ENCODE measurements at places on chromosomes 6 and 20. TPM values are rescaled to one million over a fixed set of nuclear protein-coding genes. Genes with fewer than 3 reads are reported as not detected.

- DNase-seq = no peak
These were observed 20.7 kb downstream of the FOXO3 start for GRCh38 chr6:108581237-108581931.

DNA sequence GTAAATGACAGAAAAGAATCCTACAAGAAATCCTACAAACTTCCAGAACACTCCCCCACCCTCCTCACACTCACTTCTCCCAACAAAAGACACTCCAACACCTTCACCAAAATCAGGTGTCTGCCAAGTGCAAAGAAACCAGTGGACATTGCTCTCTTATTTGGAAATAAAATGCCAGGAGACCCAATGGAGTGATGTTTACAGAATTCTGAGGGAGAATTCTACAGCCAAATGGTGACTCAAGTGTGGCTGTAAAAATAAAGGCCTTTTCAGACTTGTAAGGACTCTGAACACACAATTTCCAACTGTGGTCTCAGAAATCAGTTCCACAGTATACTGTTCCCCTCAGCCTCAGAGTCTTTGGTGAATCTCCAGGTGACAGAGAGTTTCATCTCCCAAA lies 109.6 kb upstream of the CARMIL1 start:
- DNase-seq = no peak

DNA sequence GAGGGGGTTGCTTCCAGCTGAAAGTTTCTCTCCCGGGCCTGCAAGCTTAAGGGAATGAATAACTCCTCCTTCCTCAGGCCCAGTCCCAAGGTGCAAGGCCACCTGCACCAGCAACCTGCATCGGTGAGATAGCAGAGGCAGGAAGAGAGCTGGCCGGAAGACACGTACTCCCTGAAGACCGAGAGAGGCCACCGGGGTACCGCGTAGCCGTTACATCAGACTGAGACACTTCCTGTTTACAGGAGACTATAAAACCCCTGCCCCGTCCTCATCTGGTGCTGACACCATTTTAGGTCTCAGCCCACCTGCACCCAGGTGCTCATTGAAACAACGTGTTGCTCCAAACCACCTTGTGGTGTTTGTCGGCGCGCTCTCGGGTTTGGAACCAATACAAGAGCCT lies 60.5 kb upstream of the PRND start:
- DNase-seq = no peak

DNA sequence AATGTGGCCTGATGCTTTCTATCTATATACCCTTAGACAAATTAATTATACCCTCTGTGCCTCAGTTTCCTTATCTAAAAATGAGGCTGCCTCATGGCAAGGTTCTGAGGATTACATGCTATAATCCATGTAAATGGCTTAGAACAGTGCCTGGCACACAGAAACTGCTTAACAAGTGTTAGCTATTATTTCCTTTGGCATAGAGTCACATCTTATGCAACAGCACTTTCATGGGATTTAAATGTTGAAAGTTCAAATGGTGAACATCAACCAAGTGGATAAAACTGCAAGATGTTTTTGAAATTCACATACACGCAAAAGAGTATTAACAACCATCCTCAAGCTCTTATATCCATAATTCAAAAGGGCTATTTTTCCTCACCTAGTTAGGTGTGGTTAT lies 202.8 kb upstream of the JAG1 start:
- DNase-seq = no peak

DNA sequence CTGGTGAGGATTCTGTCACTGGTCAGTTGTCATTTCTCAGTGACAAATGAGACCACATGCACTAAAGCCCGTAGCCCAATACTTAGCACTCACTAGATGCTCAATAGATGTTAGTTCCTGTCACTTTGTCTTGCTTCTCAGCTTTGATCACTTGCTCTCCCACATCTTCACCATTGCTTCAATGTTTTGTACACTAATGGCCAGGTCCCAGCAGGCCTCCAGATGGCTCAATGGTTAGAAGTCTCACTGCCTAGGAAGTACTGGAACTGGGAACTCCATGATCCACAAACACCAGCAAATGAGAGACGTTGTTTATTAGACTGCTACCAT lies 502.8 kb upstream of the JARID2 start:
- no peak for DNase-seq

DNA sequence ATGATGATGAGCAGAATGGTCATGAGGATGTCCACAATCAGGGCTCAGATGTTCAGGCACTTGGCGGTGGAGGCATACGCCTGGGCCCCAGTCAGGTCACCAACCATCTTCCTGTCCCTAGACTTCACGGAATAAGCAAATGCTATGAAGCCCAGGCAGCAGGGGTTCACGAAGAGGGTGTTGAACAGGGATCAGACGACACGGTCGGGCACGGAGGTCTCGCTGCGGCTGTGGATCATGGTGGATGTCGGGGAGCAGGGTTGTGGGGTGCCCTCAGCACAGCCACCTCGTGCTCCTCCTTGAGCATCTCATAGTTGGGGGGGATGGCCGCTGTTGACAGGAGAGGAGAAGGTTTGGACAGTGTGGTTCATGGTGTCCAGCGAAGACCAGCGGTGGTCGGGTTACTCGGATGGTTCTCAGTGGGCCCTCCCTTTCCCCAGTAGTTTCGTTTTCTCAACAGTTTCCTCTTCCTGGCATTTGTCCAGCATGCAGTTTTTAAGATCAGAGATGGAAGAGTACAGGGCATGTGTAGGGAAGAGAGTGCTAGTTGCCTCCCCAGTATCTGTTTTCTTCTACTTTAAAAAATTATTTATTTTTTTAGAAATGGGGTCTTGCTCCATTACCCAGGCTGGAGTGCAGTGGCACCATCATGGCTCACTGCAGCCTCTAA lies 20.3 kb upstream of the SPDEF start:
- DNase-seq = no peak

- no peak for DNase-seq
These were observed 616.7 kb downstream of the PHF3 start for GRCh38 chr6:64252256-64252655.

DNA sequence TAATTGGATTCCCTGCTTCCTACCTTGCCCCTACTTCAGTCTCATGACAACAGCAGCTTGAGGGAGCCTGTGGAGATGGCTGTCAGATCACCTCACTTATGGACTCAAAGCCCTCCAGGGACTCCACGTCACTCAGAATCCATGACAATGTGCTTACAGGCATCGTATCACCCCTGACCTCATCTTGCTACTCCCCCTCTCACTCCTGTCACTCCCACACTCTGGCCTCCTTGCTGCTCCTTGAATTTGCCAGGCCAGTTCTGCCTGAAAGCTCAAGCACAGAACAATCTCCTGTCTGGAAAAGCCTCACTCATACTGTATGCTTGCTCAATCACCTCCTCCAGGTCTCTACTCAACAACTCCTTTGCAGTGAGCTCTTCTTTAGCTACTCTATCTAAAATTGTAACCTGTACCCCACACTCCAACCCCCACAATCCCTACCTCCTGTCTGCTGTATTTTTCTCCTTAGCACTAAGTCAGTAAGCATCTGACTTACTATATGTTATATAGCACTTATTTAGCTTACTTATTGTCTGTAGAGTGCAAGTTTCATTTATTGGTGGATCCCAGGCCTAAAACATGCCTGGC lies 10.7 kb upstream of the GSTA4 start:
- DNase-seq = no peak

DNA sequence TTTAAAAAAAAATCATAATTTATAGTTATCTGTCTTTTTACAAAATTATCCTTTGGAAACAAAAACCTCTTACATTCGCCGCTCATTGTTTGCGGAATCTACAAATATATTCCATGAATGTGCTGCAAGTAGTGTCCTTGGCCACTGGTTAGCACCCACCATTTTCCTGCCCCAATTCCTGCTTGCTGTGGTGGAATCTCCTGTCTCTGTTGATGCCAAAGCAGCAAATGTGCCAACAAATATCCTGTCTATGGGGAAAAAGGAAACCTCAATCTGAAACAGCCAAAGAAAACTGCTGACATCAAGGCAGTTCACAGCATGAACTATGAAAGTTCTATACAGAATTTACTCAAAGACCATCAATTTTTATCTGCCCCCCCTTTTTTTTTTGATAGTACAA lies 603.6 kb downstream of the COL12A1 start:
- no peak for DNase-seq

- no peak for DNase-seq
These were observed 33.4 kb downstream of the PRDM1 start for GRCh38 chr6:106119546-106119945.

DNA sequence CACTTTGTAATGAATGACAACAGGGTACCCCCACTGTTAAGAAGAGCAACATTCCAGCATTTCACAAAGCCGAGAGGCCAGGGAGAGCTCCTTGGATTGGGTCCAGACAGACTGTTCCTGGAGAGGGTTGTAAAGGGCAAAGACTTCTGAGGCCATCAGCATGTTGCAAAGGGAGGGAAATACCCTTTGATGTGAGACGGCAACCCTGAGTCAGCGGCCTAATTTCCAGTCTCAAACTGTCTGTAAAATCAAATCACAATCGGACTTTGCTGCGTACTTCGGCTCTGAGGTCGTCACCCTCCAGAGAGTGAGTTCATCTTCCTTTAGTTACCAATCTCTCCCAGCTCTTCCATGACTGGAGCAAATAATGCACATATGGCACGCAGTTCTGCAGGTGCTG lies 101.0 kb upstream of the DTNBP1 start:
- peak; percentile 55 for DNase-seq

- DNase-seq = no peak
These were observed 79.1 kb downstream of the SNAP25 start for GRCh38 chr20:10297684-10298240.

- DNase-seq = peak; percentile 53
These were observed 48.9 kb downstream of the PRDM1 start for GRCh38 chr6:106134906-106135634.

- no peak for DNase-seq
These were observed 431 bp downstream of the LOC128125822 start for GRCh38 chr6:63572747-63573075.

DNA sequence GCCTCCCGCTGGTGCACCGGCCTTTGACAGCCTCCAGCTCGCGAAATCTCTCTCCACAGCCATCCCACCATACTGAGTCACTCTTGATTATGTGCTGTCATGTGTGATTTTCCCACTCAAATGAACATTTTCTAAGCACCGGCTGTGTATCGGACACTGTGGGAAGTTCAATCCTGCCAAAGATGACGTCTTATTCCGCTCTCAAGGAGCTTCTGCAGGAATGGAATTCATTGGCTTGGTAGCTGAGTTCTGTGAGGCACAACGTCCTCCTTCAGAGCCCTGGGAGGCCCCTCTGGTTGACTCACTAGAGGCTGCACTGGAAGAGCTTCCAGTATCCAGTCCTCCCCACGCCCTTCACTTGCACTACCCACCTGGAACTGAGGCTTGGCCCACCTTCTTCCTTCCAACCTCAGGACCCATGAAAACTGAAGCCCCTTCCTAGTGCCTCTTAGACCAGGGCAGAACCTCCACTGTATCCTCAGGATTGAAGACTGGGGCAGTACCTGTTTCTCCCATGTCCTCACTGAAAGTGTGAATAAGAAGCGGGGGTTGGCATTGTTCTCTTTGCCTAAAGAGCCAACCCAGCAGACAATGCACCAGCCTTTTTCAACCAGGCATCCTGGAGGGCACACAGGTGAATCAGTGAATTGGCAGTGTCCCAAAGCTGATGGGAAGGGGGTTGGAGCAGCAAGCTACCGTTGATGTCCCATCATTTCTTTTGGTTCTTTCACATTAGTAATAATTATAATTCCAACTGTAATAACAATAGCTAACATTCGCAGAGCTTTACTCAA lies 1.7 kb downstream of the UNC5CL start:
- no peak for DNase-seq

- no peak for DNase-seq
These were observed 70.6 kb upstream of the PHACTR1 start for GRCh38 chr6:12645941-12646340.

DNA sequence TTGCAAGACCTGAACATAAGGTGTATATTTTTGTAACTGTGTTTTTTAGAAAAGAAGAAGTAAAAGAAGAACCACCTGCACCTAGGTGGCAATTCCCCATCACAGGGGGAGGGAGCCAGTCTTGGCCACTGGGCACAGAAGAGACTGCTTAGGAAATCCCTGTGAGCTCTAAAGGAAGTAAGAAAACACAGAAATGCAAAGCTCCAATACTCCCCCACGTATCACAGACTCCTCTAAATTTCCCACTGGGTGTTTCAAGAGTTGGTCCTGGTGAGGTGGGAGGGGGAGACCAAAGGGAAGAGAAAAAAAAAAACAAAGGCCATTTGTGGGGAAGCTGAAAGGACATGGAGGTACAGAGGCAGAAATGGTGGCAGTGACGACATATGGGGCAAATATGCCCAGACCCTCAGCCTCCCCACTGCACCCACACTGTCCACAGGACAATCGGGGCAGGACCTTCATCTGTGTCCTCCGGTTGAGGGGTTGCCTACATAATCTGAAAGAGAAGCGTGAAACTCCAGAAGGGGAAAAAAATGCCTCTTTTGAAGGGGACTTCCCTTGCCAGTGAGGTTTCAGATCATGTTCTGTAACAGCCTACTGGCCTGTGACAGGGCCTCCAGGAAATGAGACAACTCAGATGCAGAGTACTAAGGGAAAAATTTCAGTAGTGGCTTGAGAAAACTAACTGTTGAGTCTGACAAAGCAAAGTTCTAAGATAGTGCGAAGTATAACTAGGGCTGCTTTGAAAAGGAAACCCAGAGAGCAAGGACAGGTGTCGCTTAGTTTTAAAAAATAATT lies 226.2 kb upstream of the MARCKS start:
- DNase-seq = no peak

- DNase-seq = no peak
These were observed 41.0 kb downstream of the ERMARD start for GRCh38 chr6:169792306-169793015.

- no peak for DNase-seq
These were observed 1574.9 kb downstream of the HACE1 start for GRCh38 chr6:103284835-103285234.

DNA sequence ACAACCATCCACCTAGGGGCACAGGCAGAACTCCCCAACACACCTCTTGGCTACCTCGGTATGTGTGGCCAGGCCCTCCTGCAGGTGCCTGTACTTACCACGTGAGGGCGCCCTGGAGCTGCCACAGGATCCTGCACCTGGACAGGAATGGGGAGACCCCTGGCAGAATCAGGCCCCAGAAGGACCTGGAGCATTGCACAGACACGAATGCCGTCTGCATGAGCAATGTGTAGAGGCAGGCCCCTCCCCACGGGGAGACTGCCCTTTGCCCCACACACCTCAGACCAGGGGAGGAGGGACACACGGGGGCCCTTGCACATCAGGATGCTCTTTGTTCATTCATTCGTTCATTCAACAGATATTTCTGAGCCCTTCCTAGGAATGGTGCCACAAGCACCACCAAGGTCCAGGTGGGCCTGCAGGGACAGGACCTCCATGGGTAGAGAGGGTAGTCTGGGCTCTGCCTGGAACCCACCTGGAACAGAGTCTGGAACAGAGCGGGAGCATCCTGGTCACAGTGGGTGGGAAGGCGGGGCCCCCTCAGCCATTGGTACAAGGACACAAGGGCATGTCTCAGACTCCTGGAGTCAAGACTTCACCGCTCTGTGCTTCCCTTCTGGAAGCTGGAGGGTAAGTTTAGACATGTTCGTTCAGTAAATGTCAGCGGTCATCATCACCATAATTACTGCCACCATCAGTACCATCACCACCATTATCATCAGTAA lies 32.3 kb downstream of the YTHDF1 start:
- peak; percentile 55 for DNase-seq

C20orf141 gene
- not detected for total RNA-seq

ID4 gene
- total RNA-seq = 0.44 TPM

EPPIN gene
- total RNA-seq = not detected

NECAB3 gene
- 26.4 TPM for total RNA-seq

OXT gene
- total RNA-seq = not detected

RANBP9 gene
- total RNA-seq = 30.6 TPM

B3GALT4 gene
- total RNA-seq = 0.27 TPM

DNAH8 gene
- not detected for total RNA-seq

MYH7B gene
- total RNA-seq = 0.18 TPM

XKR7 gene
- total RNA-seq = not detected

PRRT1 gene
- 0.64 TPM for total RNA-seq

LY6G6F gene
- not detected for total RNA-seq

SMLR1 gene
- total RNA-seq = 104 TPM

All from HepG2 (cell line).